ENCODE measurements at places on chromosomes 2 and 18.
A peak's percentile ranks its signal among the peaks of the same experiment; 100 is the strongest.

- no peak for DNase-seq
These were observed 13.3 kb downstream of the CHCHD5 start for GRCh38 chr2:112597537-112598322.

DNA sequence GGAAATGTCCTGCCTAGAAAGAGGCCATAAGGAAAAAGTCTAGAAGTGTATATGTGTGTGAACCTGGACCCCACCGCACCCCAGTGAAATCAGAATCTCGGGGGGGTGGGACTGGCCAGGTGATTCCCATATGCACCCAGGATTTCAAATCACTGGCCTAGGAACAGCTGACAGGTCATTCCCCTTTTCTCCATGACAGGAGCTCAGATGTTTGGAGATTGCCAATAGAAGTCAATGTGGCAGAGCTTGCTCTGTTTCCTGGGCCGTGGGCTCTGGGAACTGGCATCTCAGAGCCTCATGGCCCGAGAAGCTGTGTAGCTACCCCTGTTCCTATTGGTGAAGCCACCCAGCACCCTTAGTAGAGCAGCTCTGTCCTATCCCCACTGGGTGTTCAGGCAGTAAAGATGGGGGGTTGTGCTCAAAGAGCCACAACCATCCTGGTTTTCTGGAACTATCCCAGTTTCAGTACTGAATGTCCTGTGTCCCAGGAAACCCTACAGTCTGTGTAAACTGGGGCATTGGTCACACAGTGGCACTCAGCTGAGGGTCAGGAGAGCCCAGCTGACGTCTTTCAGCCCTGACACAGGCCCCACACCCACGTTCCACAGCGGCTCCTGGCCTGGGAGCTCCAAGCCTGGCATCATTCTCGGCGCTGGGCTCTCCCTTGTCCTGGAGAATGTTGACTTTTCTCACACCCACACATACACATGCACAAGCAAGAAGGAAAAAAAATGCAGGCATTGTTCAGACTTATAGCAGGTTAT lies 18.9 kb downstream of the GNLY start:
- DNase-seq, result no peak

DNA sequence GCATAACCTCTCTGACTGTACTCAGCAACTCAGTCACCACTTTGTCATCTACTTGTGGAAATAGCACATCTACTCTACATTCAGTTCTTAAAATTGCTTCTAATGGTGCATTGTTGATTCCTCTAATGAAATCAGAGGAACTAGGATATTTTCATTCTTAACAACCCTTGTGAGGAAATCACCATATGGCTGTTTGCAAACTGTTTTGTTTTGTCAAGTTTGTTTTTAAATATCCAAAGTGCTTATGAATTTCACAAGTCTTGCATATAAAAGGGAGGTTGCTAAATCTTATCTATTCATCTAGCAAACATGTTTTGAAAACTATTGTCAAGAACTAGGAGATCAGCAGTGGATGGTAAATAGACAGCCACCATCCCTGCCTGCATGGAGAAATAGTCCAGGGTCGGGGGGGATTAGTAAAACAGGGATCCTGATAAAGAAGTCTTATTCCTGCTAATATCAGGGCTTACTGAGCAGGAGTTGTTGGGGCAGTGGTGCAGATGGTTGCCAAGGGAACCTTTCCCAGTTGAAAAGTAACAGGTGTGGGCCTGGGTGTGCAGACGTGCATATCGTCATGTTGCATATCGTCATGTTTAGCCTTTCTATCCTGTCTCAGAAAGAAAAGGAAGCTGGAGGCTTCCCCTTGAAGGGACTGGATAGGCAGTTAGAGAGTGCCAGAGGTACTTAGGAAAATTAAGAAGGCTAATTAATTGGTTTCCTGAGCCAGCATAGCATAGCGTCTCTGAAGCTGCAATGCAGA lies 7.5 kb upstream of the MYO3B start:
- DNase-seq, result no peak

- DNase-seq, result no peak
These were observed 116.8 kb downstream of the L3MBTL4 start for GRCh38 chr18:6297875-6298274.

DNA sequence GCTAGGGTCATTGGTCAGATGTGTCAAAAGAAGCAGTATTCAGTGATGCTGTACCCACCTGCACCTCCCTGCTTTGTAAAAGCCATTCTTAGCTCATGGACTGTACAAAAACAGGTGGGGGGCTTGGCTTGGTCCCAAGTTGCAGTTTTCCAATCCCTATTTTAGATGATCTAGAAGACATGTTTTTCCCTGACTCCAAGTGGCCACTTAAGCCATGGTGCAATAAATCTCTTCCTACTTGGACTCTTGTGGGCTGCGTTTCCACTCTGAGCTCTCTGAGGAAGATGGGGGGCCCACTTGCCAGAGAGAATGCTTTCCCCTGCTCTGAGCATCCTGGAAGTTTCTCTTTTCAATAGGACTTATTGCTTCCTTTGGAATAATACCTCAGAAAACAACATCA lies 57.0 kb upstream of the SPP2 start:
- DNase-seq, result no peak

- DNase-seq, result no peak
These were observed 10.1 kb upstream of the AFTPH start for GRCh38 chr2:64514008-64514407.

GRCh38 chr2:3628800-3629199 lies 29.2 kb upstream of the ALLC start:
- peak; percentile 40 for DNase-seq

DNA sequence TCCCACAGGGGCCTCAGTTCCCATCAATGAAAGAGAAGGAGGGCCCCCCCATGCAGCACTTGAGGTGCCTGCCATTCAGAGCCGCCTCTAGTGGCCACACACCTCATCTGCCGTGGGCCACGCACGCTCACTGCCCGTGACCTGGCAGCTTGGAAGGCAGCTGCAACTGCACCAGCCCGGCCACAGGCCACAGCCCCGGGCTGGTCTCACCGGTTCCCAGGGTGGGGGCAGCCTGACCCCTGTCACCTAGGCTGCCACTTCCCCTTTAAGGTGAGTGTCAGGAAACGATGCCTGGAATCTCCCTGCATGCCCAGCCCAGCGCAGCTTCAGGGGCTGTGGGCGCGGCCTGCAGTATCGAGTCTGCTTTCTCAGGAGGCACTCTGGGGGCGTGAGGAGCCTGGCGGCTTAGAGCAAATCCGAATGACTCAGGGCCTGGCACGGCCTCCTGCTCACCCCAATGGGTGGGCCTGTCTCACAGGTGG lies 2.6 kb downstream of the MAB21L4 start:
- DNase-seq, result no peak

All from RPMI8226 (cell line).